ENCODE measurements at places on chromosomes 16 and 17. TPM values are rescaled to one million over a fixed set of nuclear protein-coding genes. Genes with fewer than 3 reads are reported as not detected.

HEATR9 gene
- not detected for total RNA-seq

TNP2 gene
- total RNA-seq, result not detected

GNG13 gene
- not detected for total RNA-seq

KIF19 gene
- total RNA-seq, result under 0.01 TPM

ASPHD1 gene
- total RNA-seq, result 13.0 TPM

CTRB1 gene
- not detected for total RNA-seq

ZPBP2 gene
- not detected for total RNA-seq

KPNA2 gene
- 28.3 TPM for total RNA-seq

CDH15 gene
- total RNA-seq, result under 0.01 TPM

ARMC7 gene
- 2.2 TPM for total RNA-seq

MYL4 gene
- total RNA-seq, result 0.49 TPM

SEPTIN12 gene
- not detected for total RNA-seq

DNAAF1 gene
- total RNA-seq, result 0.25 TPM

SLX1B gene
- 2.0 TPM for total RNA-seq

NAE1 gene
- total RNA-seq, result 80.4 TPM

UBFD1 gene
- 69.6 TPM for total RNA-seq

TSNAXIP1 gene
- 3.0 TPM for total RNA-seq

CSH2 gene
- total RNA-seq, result not detected

DRC3 gene
- total RNA-seq, result 1.2 TPM

FNDC8 gene
- not detected for total RNA-seq

C1QL1 gene
- 2.7 TPM for total RNA-seq

AGRP gene
- total RNA-seq, result not detected

RPH3AL gene
- total RNA-seq, result 5.4 TPM

INCA1 gene
- 0.25 TPM for total RNA-seq

GPR142 gene
- not detected for total RNA-seq

RUNDC3A gene
- 78.2 TPM for total RNA-seq

CPHXL2 gene
- total RNA-seq, result not detected

CCDC144A gene
- total RNA-seq, result 34.9 TPM
